ENCODE measurements at places on chromosomes 11 and 22. TPM values are rescaled to one million over a fixed set of nuclear protein-coding genes. Genes with fewer than 3 reads are reported as not detected.

DNA sequence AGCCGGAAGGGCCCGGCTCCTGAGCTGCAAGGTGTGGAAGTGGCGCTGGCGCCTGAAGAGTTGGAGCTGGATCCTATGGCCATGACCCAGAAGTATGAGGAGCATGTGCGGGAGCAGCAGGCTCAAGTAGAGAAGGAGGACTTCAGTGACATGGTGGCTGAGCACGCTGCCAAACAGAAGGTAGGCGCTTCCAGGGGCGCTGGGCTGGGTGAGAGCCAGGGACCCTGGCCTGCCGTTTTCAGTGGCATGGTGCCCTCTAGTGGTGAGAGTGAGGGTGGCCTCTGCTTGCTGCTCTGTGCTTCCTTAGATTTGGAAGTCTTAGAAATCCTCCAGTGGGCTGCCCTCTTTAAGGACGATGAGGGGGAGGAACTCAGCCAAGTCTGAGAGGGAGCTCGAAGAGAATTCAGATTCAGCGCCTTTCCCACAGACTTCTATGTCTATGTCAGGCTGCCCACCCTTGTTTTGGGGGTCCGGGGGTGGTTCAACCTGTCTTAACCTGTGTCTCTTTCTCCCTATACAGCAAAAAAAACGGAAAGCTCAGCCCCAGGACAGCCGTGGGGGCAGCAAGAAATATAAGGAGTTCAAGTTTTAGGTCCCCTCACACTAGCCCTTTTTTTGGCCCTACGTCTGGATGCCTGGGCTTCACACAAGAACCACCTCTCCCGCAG is 1.8 kb upstream of the PACS1 start:
- no peak overlapping the region for H3K27ac ChIP-seq
- H3K27me3 ChIP-seq: no peaks in the 10 kb centered on the region
- no peak overlapping the region for H3K4me3 ChIP-seq
- DNase-seq: peak; percentile 90
- peaks cover 39% of the 10 kb centered on the region for H3K4me1 ChIP-seq

GRCh38 chr22:46500201-46500600 is 37.2 kb downstream of the CELSR1 start:
- H3K4me3 ChIP-seq: no peak overlapping the region
- DNase-seq: no peak
- no peaks in the 10 kb centered on the region for H3K36me3 ChIP-seq
- H3K4me1 ChIP-seq: peaks cover 9% of the 10 kb centered on the region
- no peaks in the 10 kb centered on the region for H3K27me3 ChIP-seq

SLC22A25 gene
- not detected for total RNA-seq

OR51B5 gene
- not detected for total RNA-seq

GNAZ gene
- 68.9 TPM for total RNA-seq

Data from SJSA1 (cell line).